NK-92 treated with Interleukin-12 subunit alpha and Interleukin-12 subunit beta, amount 100 ng/mL, for 24 hours (cell line): ENCODE measurements at places on chromosomes 13 and 19.

GRCh38 chr19:16584248-16585093 lies 12.3 kb upstream of the SLC35E1 start:
- DNase-seq, result peak; percentile 94

- no peak for DNase-seq
These were observed 3.5 kb upstream of the ZFP82 start for GRCh38 chr19:36421749-36422481.

DNA sequence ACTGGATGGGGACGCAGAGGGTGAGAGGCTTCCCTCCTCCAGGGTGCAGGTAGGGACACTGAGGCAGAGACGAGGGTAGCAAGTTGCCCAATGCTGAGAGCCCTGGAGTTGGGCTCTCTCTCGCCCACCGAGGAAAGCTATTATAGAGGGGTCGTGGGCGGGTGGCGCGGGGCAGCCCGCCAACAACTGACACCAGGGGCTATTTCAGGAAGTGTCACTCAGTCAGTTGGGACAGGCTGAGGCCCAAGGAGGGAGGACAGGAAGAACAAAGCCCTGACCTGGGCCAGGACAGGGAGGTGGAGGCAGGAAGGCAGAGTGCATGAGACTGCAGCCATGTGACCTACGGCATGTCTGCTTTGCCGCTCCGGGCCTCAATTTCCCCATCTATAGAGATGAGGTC lies 29.9 kb downstream of the TINCR start:
- DNase-seq, result no peak

- DNase-seq, result no peak
These were observed 605.7 kb downstream of the FGF9 start for GRCh38 chr13:22276616-22277015.

DNA sequence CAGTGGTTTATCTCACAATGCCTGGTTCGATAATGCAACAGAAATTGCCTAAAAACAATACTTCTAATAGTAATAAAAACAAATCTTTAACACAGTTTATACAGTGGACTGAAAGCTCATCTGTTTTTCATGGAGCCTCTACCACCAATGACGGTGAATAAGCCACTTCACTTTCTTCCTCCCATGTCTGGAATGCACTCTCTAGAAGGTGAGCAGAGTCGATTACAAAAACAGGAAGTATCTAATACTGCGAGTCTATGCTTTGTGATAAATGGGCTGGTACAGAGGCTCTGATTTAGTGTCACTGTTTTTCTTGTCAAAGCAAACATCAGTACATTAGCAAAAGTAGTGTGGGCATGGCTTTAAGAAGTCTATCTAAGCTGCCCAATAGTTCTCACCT lies 1348.6 kb upstream of the SLC10A2 start:
- DNase-seq, result no peak

- no peak for DNase-seq
These were observed 95.1 kb downstream of the NUFIP1 start for GRCh38 chr13:44894001-44894770.

GRCh38 chr13:62706048-62706447 lies 1290.4 kb upstream of the PCDH20 start:
- no peak for DNase-seq

DNA sequence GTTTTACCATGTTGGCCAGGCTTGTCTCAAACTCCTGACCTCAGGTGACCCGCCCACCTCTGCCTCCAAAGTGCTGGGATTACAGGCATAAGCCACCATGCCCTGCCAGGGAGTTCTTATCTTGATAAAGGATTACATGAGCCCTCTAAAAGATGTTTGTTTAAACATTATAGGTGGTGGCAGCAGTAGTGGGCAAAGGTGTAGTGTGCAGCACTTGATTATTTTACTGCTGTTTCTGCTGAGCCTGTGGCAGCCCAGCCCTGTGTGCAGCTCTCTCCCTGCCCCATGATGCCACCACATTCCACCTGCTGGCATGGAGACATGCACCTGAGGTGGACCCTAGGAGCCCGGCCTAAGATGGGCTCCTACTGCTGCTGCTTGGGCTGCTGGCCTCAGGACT lies 54.0 kb downstream of the ZNF429 start:
- DNase-seq, result no peak

DNA sequence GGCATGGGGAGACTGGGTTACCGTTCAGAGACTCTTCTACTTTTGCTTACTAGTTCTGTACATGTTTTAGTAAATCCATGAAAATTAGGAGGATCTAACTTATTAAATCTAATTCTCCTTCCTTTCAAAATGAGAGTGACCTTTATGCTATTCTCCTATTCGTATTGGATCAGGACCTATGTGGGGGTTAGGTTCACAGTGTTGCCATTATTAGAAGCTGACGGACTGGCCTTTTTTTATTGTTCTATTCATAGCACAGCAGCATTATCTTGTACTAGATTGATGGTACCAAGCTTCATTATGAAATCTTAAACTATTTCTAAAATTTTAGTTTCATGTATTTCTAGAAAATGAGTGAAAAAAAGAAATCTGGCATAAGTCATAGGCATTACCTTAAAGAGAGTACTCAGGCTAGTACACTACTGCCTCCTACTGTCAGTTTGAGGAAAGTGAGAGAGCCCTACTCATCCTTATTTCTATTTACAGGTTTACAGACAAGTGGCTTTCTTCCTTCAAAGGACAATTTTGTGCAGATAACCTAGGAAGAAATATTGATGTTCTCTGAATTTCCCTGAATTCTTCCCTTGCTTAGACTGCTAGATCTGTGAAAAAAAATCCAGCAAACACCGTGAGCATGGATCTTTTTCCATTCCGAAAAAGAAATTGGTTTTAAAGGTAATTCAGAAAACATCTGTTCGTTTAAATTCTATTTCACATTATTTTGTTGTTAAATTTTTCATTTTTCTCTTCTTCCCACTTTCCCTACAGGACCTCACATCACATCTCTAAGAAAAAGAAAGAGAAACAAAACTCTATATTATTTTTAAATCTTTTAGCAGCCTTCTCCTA lies 485.5 kb downstream of the DIAPH3 start:
- no peak for DNase-seq

- no peak for DNase-seq
These were observed 20.3 kb upstream of the TMTC4 start for GRCh38 chr13:100694722-100695508.

DNA sequence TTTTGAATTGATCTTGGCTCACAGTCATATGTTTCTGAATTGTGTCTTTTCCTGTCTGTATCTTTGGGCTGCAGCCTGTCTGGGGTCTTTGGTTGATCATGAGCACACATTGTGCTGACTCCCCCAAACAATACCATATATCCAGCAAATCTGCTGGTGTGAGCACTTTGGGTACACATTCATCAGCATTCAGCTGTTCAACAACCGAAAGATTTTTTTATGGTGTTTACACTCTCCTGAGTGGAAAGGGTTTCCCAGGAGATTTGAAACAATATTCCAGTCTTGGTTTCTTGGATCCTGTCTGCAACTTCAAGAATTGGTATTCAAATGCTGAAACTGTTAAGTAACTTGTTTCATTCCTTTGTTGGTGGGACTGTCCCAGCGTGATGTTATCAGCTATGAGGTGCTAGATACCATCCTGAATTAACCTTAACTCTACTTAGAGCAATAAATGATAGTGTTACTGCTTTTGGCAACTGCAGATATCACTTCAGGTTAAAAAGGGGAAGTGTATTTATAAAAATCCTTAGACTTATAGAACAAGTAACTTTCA lies 78.4 kb upstream of the DIAPH3 start:
- DNase-seq, result no peak

DNA sequence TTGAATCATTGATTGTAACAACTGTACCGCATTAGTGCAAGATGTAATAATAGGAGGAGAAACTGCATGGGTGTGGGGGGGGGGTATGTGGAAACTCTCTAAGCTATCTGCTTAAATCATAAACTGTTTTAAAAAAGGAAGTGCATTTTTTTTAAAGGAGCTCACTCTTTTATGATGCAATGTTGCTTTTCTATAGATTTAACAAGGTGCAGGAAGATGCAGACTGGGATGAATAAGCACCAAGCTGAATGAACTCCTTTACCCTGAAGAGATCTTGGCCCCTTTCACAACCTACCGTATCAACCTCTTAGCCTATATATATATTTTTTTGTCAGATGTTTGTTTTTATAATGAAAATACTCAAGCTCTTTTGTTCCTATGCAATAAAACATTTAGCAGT lies 95.9 kb downstream of the AKAP11 start:
- DNase-seq, result no peak

DNA sequence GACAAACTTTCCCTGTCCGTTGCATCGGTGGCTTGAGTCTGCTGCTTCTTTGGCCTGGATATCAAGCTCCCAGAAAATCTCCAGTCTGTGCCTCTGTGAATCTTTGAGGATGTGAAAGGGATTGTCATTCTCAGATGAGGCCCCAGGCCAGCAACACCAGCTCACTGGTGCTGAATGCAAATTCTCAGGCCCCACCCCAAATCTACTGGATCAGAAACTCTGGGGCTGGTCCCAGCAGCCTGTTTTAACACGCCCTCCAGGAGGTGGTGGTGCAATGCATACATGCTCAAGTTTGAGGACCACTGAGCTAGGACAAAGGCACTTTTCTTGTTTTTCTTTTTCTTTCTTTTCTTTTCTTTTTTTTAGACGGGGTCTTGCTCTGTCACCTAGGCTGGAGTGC lies 23.6 kb downstream of the TNFSF11 start:
- no peak for DNase-seq
